ENCODE measurements at places on chromosomes 7 and 10.

GRCh38 chr10:117007080-117007479, 2.1 kb upstream of the SHTN1 start:
- DNase-seq, result no peak

GRCh38 chr10:124715439-124715838, 28.7 kb downstream of the FAM53B start:
- peak; percentile 42 for DNase-seq

DNA sequence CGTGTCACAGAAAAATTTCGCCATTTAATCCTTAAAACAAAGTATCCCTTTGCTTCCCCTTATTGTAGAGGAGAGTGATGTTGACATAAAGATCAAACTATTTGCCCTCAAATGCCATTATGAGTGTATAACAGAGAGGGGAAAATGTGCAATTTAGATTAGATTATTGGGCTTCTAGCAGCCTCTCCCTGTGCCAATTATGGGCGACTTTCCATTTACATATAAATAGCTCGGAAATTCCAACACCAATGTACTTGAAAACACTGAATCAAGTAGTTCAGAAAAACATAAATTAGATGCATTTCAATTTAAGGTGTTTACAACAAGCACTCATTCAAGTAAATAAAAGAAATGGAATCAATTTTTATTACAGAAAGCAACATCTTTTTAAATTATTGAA, 64.6 kb upstream of the LRRN3 start:
- no peak for DNase-seq

DNA sequence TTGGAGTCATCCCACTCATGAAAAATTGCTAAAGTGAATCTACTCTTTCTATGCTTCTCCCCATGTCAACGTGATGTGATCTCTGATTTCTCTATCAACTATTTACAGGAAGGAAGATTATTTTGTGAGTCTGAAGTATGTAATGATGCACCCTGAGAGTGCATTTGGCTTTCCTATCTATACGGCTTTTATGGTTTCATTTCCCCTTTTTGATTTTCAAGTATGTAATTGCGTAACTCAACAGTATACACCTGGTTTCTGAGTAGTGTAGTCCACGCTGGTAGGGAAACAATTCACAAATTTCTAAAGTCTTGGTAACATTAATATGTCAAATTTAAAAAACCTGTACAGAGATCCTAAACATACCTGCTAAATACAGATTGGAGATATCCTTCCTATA, 194.7 kb upstream of the SEMA3A start:
- DNase-seq, result no peak

GRCh38 chr7:94615666-94616065, 40.3 kb downstream of the SGCE start:
- no peak for DNase-seq

DNA sequence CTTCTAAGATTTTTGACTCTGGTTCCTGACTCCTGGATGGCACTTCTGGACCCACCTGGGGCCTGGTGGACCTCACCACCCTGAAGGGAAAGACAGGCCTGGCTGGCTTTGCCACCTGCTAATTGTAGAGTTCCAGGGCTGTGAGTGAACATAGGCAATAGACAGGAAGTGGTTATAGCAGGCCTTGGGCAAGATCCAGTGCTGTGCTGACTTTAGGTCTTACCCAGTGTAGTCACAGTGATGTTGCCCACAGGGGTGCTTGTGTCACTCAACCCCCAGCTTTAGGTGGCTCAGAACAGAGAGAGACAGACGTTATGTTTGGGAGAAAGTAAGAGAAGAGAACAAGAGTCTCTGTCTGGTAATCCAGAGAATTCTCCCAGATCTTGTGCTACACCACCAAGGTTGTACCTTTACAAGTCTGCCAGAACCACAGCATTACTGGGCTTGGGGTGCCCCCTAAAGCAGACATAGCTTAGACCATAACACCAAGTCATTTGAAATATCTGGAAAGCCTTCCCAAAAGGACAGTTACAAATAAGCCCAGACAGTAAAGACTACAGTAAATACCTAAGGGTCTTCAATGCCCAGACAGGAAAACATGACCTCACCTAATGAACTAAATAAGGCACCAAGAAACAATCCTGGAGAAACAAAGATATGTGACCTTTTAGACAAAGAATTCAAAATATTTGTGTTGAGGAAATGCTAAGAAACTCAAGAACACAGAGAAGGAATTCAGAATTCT, 303.4 kb downstream of the PCLO start:
- no peak for DNase-seq

- no peak for DNase-seq
These were observed 67.2 kb downstream of the GRK5 start for GRCh38 chr10:119274519-119275045.

DNA sequence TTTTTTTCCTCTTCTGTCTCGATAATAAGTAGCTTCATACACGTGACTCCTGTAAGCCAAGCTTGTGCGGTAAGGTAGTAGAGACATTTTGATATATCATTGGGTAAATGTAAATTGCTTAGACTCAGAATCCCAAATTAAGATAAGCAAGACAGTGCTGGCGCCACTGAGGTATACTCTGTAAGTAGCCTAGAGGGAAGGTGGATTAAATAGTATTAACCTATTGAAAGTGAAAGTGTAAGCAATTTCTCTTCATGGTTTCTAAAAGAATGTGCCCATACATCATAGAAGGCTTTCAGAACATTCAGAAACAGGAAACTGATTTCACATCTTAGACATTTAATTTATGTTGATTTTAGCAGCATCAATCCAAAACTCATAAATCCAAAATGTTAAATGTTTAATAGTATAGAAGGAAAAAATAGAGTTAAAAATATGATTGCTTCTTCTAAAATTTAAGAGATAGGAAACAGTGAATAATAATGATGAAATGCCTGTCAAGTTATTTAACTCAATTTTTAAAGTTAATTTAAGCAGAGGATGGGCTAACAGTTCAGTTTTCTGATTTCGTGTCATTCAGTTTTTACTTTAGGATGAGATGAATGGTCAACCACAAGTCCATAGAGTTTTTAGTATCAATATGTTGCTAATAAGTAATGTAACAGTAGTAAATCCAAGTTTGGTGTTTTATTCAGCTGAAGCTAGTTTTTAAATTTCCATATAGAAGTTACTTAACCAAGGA, 36.8 kb downstream of the LRRC72 start:
- DNase-seq, result no peak

- no peak for DNase-seq
These were observed 47.4 kb upstream of the MACC1 start for GRCh38 chr7:20264623-20265022.

DNA sequence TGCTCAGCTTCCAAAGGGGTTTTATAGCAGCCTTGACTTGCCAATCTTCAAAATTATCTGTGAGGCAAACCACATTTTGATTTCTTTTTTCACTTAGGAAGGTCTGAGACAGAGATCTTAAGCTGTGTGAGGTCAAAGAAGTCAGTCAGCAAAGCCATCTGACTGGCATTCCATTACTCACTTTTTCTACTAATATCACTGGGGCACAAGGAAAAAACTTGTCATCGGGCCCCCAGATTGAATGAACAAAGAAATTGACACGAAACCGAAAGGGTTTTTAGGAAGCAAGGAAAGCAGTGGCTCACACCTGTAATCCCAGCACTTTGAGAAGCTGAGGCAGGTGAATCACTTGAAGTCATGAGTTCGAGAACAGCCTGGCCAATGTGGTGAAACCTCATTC, 78.5 kb upstream of the FRMD4A start:
- DNase-seq, result no peak

- DNase-seq, result no peak
These were observed 29.0 kb downstream of the PODXL start for GRCh38 chr7:131527456-131527855.

DNA sequence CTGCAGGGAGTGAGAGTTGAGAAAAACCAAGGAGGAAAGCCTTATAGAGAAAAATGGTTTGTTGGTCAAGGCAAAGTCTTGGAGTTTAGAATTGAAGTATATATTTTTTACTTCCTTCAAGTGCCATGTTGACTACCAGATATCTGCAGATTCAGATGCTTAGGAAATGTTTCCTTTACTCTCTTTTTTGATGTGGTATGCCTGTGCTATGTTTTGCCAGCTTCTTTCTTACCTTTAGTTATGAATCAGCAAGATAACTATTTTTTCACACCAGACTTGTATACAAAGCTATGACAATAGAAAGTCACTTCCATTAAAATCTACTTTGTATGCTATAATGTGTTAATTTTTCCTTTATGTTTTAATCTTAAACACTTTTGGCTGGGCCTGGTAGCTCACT, 3.6 kb downstream of the R3HCC1L start:
- DNase-seq, result no peak

- no peak for DNase-seq
These were observed 103.6 kb downstream of the NPSR1 start for GRCh38 chr7:34761627-34762026.

DNA sequence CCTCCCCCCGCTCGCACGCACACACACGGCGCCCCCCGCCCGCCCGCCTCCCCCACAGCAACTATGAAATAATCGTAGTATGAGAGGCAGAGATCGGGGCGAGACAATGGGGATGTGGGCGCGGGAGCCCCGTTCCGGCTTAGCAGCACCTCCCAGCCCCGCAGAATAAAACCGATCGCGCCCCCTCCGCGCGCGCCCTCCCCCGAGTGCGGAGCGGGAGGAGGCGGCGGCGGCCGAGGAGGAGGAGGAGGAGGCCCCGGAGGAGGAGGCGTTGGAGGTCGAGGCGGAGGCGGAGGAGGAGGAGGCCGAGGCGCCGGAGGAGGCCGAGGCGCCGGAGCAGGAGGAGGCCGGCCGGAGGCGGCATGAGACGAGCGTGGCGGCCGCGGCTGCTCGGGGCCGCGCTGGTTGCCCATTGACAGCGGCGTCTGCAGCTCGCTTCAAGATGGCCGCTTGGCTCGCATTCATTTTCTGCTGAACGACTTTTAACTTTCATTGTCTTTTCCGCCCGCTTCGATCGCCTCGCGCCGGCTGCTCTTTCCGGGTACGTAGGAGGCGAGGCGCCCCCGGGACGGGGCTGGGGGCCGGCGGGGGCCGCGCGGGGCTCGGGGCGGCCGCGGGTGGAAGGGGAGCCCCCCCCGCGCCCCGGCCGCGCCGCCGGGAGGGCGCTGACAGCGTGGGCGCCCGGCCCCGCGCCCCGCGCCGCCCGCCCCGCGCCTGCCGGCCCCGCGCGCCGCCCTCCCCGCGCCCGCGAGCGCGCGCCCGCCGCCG, 441 bp downstream of the BMI1 start:
- peak; percentile 75 for DNase-seq

Measured in CD4-positive, alpha-beta T cell treated with Interleukin-17A for 4 hours (primary cell).